ENCODE measurements at places on chromosomes 5 and 9.

- no peak for DNase-seq
Observed at GRCh38 chr5:139961435-139962157, 81.5 kb downstream of the NRG2 start.

- DNase-seq, result no peak
Observed at GRCh38 chr9:83280790-83281189, 217.8 kb upstream of the RASEF start.

GRCh38 chr5:31185951-31186350 lies 7.5 kb upstream of the CDH6 start:
- no peak for DNase-seq

DNA sequence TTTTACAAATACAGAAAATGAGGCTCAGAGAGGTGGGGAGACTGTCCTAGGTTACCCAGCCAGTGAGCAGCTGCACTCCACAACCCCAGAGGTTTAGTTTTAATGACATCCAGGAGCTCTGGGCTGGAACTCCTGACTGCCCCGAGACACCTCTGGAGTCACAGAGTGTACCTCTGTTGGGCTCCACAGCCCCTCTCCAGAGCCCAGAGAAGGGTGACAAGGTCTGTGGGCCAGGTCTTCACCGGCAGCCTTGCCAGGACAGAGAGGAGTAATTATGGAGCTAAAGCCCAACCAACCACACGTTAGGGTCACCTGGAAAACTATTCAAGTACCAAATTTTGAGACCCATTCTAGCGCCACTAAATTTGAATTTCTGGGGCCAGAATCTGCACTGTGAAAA lies 11.1 kb downstream of the CDX1 start:
- DNase-seq, result no peak

DNA sequence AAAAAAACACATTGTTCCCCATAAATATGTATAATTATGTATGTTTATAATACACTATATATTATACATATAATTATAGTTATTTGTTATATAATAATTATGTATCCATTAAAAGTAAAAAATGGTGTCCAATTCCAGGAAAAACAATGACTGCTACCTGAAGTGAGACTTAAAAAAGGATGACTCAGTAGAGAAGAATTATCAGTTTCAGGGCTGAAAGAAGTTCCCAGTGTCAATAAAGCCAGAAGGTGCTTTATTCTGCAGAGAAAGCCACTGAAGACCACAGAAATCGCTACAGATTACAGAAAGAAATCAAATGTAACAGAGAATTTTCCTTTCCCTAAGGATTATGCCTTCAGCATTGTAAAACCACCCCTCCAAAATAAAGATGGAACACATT lies 50.9 kb downstream of the ANKRD31 start:
- DNase-seq, result no peak

- DNase-seq, result no peak
Observed at GRCh38 chr5:15254607-15255006, 245.4 kb upstream of the FBXL7 start.

DNA sequence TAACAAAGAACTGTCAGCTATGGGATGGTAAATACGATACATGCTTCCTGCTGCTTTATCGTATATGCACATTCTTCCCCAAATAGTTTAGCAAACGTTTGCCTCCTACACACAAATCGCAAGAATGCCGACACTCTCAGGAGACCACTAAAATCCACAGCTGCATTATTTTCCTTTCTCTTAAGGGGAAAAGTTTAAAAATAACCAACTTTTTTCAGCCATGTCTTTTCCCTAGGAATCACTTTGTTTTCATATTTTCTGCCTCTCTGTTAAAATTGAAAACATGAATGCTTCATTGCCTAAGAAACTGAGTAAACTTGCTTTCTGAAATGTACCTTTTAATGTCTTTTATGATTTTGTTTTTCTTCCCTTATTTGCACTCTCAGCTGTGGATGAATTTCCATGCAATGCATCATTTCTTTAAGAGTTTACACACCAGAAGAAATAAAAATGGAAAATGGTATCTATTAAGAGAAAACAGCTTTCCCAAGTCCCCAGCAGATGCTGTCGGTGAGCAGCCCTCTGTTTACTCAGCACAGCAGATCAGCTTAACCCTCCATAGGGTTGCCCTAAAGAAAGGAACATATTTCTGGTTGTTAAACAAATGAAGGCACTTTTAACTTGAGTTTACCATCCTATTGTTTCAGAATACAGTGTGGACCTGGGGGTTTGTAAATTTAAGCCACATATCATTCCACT lies 66.2 kb downstream of the IZUMO3 start:
- DNase-seq, result no peak

DNA sequence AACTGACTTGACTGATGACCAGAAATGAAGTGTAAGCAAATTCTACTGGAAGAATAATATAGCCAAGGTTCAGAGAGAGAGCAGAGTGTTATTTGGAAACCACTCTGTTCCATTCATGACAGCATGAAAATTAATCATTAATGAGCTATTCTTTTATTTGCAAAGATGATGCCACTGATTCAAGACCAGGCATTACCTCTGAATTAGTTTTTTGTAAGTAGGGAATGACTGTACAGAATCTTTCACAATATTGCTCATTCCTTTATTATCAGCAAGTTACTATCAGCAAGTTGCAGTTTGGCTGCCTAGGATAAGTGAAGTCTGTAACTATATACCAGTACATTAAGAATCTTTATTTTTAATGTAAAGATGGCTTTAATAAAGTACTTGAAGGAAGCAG lies 75.1 kb upstream of the RGMB start:
- no peak for DNase-seq

DNA sequence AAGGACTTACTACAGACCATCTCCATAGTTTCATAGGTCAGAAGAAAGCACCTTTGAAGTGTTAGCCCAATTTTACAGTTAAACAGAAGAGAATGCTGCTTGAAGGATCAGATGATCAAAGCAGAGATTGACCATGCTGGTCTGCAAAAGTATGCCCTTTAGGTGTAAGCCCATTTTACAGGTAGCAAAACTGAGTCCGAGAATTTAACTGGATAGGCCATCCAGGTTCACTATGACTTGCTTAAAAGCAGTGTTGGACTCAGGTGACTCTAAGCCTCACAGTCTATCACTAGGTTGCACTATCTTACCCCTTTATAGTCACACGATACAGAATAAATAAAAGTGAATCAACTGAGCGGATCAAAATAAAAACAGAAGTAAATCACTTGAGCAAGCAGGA lies 212.7 kb downstream of the DCP2 start:
- no peak for DNase-seq

DNA sequence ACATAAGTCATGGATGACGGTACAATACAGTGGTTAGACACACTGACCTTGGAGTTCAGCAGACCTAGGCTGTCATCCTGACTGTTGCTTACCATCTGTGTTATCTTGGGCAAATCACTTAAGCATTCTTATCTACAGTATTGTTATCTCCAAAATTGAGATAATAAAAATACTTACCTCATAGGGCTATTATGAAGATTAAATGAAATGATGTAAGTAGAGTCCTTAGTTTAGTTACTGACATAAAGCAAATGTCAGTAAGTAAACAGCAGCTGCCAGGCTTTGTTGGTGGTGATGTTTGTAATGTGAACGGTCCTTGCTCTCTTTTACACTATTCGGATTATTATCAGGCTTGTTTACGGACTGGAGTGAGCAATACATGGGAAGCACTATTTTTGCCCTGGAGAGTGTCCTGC lies 107.3 kb upstream of the DPYSL3 start:
- DNase-seq, result no peak

- no peak for DNase-seq
Observed at GRCh38 chr9:26163931-26164330, 485.7 kb upstream of the TUSC1 start.

GRCh38 chr9:123541411-123541810 lies 185.4 kb downstream of the CRB2 start:
- DNase-seq, result no peak

All from left ventricle myocardium inferior (tissue), 1 donor.